ENCODE measurements at places on chromosomes 12 and 14.

- no peak for DNase-seq
These were observed 260.3 kb upstream of the E2F7 start for GRCh38 chr12:77325511-77326236.

GRCh38 chr12:88391556-88391955, 188.7 kb downstream of the KITLG start:
- no peak for DNase-seq

DNA sequence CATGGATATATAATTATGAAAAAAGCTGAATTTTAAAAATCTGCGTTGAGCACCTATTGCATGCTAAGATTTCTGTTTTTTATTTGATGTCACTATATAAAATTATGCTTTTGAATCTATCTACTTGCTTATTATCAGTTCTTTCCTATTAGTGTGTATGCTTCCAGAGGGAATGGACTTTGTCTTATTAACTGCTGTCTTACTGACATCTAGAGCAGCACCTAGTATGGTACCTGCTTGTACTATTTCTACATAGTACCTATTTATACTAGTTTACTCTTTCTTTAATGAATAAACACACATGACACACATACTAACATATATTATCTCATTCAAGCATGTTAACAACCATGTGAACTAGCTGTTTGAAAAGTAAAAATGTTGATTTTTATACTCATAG, 38.6 kb upstream of the PIK3C2G start:
- no peak for DNase-seq

- DNase-seq, result no peak
These were observed 78.9 kb downstream of the STAB2 start for GRCh38 chr12:103665971-103666370.

DNA sequence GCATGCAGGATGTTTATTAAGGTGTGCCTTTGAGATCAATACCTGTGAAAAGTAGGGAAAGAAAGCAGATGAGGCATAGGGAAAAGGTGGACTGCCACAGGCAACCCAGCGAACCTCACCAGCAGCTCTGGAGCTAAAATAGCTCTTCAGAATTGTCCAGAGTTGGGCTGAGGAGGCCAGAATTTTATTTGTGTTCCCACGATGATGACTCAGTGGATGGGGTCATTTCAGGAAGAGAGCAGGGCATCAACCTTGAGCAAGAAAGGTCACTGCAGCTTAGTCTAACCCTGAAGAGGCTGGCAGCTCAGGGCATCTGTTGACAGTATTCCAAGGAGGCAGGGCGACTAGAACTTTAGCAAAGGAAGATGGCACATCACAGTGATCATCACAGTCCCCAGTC, 696.1 kb downstream of the DIO2 start:
- DNase-seq, result no peak

DNA sequence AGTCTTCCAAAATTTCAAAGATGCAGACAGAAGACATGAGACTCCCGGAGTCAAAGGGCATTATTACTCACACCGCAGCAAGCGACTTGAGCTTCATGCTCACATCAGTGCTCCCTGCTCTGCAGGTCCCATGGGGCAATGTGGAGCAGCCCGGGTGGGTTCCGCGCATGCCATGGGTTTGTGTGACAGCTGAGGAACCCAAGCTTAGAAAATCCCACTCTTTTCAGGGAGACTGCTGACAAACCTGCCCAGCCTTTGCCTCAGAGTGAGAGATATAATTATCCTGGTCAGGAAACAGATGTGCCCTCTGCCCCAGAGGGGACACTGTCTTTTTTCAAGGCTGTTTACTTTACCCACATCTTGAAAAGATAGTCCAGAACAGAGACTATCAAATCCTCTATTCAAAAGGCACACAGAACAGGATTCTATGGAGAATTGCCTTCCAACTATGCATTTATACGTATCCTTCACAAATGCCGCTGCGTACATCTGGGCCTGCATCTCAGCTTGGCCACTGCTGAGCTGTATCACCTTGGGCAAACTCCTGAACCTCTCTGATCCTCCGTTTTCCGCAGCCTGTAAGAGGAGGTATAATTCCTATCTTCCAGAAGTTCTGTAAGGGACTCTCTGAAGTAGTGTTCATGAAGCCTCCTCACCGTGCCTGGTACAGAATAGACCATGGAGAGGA, 16.0 kb downstream of the C14orf132 start:
- no peak for DNase-seq

DNA sequence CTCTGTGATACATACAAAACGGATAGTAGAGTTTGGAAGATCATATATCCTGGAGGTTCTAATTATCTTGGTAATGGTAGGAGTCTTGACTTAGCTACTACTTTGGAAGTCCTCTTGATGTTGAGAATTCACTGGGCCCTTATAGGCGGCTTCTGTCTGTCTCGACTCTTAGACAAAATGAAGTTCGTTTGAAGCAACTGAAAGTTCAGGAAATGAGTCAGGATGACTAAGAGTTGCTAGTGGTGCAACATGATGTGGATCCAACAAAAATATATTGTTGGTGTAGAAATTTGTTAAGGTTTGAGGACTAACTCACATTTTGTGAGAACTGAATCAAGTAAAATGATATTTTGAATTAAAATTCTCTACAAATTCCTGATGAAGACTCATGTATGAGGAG, 272.7 kb downstream of the AEBP2 start:
- no peak for DNase-seq

DNA sequence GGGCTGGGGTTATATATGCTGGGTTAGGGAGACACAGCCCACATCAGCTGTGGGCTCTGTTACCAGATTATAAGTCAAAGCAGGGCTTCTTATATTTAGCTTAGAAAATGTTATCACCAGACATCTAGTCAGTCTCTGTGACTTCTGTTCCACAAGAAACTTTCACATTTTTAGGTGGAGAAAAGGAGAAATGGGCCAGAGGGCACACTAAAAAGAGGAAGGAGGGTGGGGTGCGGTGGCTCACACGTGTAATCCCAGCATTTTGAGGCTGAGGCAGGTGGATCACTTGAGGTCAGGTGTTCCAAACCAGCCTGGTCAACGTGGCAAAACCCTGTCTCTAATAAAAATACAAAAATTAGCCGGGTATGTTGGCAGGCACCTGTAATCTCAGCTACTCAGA, 28.0 kb upstream of the SLC38A1 start:
- DNase-seq, result no peak

DNA sequence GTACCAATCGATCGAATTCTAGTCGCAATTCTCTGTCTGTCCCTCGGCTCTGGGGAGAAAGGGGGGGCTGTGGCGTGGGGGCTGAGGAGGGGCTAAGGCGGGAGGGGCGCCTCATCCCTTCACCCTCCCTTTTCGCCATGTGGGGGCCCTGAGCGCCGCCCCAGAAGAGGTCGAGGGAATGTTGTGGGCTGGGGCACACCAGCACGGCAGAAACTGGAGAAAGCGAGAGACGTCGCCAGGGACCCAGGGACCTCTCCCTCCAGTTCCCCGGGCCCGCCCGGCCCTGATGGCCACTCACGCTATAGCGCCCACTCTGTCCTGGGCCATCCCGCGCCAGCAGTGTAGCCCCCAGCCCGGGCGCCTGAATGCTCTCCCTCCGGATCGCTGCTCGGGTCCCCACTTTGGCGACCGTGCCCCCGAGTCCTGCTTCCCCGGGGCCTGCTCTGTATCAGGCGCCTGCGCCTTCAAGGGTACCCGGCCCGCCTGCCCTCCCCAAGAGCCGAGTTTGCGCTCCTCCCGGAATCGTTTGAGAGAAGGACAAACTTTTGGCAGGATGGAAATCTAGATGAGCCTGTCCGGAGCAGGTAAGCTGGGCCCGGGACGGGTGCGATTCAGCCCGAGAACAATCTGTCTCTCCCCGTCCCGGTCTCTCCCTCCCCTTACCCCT, 62.6 kb downstream of the SMUG1 start:
- DNase-seq, result no peak

DNA sequence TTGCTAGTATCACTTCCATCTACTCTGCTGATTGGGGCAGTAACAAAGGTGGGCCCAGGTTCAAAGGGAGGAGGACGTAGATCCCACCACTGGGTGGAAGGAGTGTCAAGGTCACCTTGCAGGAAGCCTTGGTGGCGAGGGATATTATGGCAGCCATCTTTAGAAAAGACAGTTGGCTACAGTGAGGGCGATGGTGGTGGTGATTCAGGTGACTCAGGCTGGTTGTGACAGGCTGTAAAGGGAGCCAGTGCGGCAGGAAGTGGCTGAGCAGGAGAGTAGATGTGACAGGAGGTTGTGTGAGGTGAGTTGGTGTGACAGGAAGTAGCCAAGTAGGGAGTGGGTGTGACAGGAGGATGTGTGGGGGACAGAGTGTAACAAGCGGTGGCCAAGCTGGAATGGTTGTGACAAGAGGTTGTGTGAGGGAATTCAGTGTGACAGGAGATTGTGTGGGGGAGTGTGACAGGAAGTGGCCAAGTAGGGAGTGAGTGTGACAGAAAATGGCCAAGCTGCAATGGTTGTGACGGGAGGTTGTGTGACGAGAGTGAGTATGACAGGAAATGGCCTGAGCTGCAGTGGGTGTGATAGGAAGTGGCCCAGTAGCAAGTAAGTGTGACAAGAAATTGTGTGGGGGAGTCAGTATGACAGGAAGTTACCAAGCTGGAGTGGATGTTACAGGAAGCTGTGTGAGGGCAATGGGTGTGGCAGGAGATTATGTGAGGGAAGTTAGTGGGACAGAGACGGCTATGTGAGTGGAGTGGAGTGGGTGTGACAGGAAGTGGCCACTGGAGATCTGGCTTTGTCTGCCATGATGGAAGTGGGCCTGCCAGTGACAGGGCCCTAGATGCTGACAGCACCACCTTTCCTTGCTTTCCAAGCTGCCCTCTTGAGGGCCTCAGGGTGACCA, 136.5 kb upstream of the MYL2 start:
- no peak for DNase-seq

- DNase-seq, result no peak
These were observed 75.2 kb downstream of the PRIMA1 start for GRCh38 chr14:93712838-93713724.

DNA sequence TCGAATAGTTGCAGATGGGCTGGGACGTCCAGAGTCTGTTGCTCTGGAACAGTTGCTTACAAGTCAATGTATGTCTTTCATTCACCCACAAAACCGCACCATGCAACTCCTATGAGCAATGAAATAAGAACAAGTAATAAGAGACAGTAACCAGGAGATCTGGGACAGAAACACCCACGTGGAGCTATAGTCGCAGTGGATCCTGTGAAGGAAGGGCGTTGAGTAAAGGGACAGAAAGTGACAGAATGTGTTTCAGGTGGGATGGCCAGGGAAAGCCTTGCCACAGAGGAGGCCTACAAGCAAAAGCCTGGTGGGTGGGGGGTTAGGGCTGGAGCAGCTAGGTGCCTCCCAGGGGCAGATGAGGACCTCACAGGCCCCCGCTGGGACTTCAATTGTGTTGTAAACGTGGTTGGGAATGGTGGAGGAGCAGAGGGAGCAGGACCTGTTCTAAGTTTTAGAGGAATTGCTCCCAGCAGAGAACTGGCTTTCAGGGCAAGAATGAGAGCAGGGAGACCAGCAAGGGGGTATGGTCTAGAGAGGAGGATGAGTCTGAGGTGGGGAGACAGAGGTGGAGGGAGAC, 86.7 kb upstream of the FZD10 start:
- DNase-seq, result no peak

DNA sequence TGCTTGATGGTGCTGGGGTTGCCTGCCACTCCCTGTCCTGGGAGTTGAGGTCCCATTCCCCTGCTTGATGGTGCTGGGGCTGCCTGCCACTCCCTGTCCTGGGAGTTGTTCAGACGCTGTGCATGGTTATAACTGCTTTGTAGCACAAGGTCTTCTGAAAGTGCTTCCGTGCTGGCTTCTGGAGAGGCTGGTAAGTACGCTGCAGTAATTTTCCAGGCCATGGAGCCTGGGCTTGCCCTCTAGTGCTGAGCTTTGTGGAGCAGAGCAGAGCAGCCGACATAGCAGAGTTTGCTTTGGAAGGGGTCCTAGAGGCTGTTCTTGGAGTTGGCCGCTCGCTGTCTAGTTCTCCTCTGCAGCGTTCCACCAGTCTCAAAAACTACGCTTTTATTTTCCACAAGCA, 6.3 kb downstream of the B4GALNT3 start:
- DNase-seq, result no peak

- no peak for DNase-seq
These were observed 7.7 kb downstream of the ATF7IP start for GRCh38 chr12:14373217-14373616.

DNA sequence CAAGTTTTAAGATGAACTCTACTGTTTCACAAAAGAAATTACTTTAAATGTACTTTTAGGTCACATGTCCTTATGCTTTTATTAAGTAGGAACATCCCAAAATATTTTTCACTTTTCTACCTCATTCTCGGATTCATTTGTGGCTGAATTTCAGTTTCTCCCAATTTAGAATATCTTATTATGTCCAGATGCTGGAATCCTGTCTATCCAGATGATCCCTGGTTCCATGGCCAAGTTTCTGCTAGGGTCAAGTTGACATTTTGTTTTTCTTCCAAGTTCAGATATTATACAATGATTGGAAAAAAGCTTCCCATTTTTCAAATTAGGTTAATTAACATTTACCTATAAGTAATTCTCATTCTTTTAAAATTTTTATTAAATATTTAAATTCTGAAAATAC, 181.8 kb upstream of the SLC16A7 start:
- no peak for DNase-seq

DNA sequence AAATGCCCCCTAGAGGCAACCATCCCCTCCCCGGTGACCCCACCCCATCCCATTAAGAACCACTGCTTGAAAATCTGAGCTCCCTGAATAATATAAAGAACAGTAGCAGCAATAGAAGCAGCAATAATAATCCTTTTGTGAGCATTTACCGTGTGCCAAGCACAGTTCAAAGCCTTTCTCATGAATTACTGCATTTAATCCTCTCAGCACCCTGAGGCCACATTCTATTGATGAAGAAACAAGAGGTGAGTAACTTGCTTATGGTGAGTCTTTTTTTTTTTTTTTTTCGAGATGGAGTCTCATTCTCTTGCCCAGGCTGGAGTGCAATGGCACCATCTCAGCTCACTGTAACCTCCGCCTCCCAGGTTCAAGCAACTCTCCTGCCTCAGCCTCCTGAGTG, 65.0 kb downstream of the KCNK10 start:
- DNase-seq, result no peak

DNA sequence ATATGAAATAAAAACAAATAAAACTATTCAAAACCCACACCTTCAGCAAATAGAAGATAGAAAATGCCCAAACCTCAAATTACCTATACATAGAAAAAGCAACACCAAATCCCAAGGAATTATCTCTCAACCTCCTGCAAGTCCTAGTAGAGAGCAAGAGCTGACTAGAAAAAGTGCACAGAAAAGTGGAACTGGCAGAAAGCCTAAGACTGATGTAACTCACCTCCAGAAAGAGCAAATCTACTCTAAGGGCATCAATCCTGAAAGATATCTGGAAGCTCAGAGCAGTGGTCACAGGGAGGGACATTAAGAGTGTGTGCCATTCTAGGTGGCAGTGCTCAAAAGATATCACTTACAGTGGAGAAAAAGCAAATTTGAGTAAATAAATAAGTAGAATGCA, 62.1 kb upstream of the PLEKHG7 start:
- DNase-seq, result no peak

DNA sequence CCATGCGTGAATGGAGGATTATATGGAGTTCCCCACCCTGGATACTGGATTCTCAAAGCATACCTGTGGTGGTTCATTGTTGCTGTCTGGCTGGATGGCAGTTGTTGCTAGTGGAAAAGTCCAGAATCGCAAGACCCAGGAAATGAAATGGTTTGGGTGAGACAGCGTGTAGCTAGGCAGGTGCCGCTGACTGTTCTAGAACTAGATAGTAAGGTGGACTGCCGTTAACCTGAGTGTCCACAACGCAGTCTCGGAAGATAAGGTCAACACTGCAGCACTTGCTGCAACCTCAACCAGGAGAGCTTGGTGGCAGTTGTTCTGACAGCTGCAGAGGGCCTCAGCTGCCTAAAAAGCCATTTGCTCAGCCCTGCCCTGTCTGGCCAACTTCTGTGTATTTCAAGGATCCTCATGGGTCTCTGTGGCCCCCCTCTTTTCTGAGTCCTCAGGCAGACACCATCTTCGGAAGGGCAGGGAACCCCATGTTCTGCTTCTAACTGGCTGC, 15.5 kb upstream of the IRF2BPL start:
- DNase-seq, result no peak

Measured in DMS 273 treated with DMSO at 0.1 percent for 48 hours (cell line).